Effector CD8-positive, alpha-beta T cell (primary cell): ENCODE measurements at places on chromosomes 7 and 10.

GRCh38 chr7:6023974-6024435 is 7.2 kb upstream of the ANKRD61 start:
- no peak for DNase-seq

DNA sequence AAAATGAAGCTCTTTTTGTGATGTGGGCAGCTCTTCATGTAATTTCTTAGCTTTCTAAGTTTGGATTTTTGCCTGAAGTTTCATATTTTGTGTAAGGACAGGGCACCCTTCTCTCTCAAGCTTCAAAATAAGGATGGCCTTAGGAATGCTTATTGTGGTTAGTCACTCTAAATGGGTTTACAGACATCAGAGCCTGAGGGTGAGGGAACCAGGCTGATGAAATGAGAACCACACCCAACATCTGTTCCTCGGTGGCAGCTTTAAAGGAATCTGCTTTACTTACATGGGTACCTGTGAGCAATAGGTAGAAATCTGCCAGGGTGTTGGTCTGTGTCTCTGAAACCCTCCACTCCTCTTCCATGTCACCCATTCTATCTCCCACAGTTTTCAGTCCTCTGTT is 174.3 kb downstream of the EMX2 start:
- DNase-seq, result no peak

DNA sequence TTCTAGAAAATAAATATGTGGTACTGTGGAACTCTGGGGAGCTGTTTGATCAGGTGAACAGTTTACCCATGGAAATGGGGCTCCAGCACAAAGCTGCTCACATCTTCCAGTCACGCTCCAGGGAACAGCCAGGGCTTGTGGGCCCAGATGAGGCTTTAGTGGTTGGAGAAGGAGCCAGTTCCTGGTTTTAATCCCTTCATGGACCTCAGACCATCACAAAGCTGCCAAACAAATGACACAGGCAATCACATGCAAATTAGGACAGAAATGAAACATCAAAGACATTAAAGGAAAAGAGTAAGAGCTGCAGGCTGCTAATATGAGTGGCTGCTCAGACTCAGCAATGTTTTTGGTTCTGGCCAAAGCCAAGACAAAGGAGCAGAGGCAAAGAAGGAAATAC is 2.2 kb upstream of the ATP6V0E2 start:
- DNase-seq, result no peak

- DNase-seq, result peak; percentile 33
These were observed 663 bp downstream of the HERPUD2 start for GRCh38 chr7:35694161-35694783.

- no peak for DNase-seq
These were observed 34.2 kb upstream of the LEP start for GRCh38 chr7:128206747-128207500.

- no peak for DNase-seq
These were observed 125.6 kb downstream of the CXCL12 start for GRCh38 chr10:44259090-44259874.

- no peak for DNase-seq
These were observed 104.3 kb downstream of the KCNMA1 start for GRCh38 chr10:77533146-77533886.

GRCh38 chr7:124188576-124188975 is 155.7 kb upstream of the TMEM229A start:
- no peak for DNase-seq

GRCh38 chr10:87589645-87590051 is 70.0 kb upstream of the PAPSS2 start:
- DNase-seq, result no peak

- DNase-seq, result no peak
These were observed 92.2 kb upstream of the ZPBP start for GRCh38 chr7:50185208-50185607.

DNA sequence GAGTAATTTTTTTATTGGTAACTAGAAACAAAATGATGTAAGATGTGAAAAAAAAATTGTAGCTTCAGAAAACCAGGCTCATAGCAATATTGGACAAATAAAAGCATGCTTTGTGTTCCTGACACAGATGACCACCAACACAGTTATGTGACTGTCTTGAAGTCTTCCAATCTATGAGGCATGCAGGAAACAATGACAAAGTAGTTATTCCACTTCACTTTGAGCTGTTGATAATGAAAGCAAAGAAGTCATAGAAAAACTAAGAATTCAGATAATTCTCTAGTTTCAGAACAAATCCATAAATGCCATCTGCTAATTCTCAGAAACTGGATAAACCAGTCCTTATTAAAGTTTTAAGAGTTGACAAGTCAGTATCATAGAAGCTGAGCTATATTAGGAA is 378.4 kb upstream of the SEMA3D start:
- DNase-seq, result no peak

- DNase-seq, result no peak
These were observed 266.0 kb downstream of the MAD1L1 start for GRCh38 chr7:1966631-1967200.

DNA sequence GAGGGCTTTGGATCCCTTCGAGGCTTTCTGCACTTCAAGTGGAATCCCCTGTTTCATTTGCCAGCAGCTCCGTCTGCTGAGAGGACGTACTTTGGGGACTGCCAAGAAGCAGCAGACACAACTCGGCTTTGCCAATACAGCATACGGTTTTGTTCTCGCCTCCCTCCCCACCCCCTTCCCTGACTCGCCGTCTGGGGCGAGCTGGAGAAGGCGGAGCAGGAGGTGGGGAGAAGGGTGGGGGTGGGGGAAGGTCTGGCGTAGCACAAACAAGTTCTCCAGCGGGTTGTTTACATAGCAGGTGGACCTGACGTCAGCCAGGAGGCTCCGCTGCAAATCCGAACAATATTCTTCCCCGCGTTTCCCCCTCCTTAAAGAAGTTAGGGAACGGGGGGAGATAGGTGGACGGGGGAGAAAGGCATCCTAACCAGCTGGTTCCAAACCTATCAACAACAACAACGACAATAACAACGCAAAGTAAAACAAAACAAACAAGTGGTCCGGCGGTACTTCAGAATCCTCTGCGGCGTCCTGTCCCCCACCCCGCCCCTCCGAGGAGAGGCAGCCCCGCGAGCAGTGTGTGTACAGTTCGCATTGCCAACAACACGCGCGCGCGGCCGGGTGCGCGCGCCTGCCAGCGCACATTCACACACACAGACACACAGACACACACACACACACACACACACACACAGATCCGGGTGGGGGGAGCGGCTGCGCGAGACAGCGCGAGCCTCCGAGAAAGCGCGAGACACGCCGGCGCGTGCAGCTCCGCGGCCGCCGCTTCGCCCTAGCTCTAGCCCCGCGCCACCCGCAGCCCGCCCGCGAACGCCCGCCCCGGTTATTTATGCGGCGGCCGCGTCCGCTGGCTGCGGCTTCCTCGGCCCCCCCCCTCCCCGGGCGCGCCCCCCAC is 167.0 kb upstream of the PPP1R3A start:
- DNase-seq, result no peak

- DNase-seq, result no peak
These were observed 379.8 kb downstream of the BBS9 start for GRCh38 chr7:33509206-33509605.

- no peak for DNase-seq
These were observed 456.2 kb downstream of the REEP3 start for GRCh38 chr10:63977329-63977923.

DNA sequence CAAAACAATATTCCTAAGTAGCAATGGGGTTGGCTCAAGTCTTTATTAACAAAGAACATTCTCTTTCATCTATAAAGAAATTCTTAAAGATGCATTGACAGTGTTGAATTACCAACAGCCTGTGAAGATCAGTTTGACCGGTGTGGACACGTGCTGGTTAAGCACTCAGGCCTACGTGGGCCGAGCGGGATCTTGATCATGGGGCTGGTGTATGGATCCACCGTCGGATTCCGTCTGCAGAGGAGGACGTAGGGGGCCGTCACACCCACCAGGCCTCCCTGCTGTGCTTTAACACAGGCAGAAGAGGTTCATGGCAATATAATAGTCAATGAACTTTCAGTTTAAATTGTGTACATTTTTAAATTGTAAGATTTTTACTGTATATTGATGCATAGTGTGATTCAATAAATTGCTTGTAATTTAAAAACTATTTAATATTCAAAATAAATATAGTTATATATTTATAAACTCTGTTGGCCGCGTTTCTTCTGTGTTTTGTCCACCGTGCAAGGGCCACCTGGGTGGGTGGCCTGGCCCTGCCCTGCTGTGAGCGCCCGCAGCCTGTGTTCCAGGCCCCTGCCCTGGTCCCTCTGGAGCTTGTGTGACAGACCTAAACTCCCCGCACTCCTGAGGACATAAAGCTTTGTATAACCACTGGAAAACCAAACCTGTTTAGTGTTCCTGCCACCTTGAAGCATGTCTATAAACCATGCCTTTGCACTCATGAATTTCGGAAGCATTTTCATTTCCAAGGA is 1.9 kb upstream of the BHLHA15 start:
- DNase-seq, result no peak

DNA sequence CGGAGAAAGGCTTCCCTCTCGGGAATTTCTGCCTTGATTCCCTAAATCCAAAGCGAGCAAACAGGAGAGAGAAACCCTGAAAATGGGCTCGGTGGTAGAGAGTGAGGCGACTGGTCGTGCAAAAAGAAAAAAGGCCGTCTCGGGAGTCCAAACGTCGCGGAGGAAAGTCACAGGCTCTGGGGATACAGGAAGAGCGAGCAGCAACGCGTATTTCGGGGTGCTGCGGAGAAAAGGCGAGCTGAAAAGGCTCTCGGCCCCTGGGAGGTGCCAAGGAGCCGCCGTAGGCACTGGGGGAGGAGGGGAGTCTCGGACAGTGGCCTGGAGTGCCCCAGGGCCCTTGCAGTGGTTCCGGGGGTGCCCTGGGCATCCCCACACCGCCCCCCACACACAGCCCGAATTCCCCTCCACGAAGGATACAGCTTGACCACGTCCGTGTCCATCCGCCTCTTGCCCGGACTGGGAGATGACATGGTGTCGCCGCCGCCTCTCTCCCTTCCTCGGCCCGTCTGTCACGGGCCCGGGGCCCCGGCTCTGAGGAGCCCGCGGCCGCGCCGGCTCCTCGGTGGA is 591 bp downstream of the UBE2H start:
- no peak for DNase-seq

- no peak for DNase-seq
These were observed 4.5 kb upstream of the ANKRD1 start for GRCh38 chr10:90925079-90926029.

GRCh38 chr7:108653526-108653925 is 83.9 kb downstream of the DNAJB9 start:
- DNase-seq, result no peak

- no peak for DNase-seq
These were observed 24.6 kb downstream of the RTKN2 start for GRCh38 chr10:62244088-62244487.

DNA sequence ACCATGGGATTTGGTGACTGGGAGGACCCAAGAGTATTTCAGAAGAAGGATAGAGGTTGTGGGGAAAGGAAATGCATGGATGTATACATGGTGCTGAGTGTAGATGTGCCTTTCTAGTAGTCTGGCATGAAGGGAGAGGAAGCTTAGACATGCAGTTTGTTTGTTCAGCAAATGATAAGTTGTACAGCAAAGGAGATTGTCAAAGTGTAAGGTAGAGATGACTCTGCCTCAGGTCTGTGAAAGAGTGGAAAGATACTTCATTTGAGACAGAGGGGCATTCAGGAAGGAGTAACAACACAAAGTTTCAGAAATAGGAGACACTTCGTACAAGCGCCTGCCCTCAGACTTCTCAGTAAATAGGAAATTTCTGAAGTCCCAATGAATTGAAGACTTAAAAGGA is 152.3 kb downstream of the CELF2 start:
- no peak for DNase-seq

DNA sequence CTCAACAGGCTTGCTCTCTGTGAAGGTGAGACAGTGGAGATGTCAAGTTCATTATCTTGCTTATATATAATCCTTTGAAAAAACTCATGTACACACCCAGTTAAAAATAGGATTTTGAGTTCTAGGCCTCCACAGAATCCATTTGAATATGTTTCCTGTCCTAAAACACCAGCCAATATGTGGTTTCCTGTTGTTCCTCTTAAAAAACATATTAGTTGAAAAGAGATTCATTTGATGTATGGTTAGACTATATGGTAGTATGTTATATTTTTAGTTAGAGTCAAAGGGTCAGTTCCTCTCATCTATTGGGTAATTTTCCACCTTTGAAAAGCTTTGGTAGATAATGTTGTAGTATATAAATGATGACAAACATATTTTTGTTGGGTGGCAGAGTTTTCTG is 16.0 kb downstream of the PPP1R9A start:
- no peak for DNase-seq

DNA sequence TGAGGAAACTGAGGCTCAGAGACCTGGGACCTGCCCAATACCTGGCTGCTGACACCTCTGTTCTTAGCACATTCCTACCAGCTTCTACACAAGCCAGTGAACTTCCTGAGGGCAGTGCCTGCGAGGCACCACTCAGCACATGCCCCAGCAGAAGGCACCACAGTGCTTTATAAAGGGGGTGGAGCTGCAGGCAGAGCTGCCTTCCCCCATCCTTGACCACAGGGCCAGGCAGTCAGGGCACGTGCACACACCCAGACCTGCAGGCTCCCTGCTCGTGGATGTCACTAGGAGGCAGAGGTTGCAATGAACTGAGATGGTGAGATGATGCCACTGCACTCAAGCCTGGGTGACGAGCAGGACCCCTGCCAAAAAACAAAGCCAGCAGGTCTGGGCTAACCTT is 39.2 kb upstream of the TUBB8 start:
- no peak for DNase-seq

DNA sequence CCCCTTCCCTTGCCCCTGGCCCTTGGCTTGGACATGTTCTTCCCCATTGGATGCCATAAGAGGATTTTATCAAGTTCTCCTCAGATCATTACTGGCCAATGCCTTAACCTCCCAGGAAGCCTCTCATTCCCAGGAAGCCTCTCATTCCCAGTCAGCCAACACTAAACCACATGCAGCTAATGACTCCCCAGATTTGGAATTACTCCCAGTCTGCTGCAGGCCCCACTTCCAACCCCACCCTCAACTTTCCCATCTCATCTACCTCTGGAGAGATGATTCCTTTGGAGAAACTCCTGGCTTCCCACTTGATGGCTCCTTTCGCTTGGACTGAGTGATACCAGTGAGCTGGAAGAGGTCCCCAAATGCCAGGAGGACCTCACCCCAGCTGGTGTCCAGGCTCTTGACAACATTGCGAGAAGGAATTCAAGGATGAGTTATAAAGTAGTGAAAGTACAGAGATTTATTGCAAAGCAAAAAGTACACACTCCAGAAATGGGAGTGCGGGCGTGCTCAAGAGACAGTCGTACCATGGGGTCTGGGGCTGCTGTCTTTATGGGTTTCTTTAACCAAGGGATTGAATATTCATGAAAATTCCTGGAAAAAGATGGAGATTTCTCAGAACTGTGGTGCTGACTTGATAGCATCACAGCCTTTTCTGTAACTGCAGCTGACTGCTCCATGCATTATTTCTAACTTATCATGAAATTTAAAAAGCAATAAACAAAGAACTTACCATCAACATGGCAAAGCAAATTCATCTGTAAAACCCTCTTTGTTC is 117.2 kb upstream of the ADCY1 start:
- no peak for DNase-seq
